Thoracic aorta endothelial cell (primary cell): ENCODE measurements at places on chromosomes 2 and 18. TPM values are rescaled to one million over a fixed set of nuclear protein-coding genes. Genes with fewer than 3 reads are reported as not detected.

CETN1 gene
- not detected in 2 replicates for total RNA-seq

DNMT3A gene
- total RNA-seq, result 18.2 and 22.9 TPM in 2 replicates

EPG5 gene
- total RNA-seq, result 27.9 and 37.8 TPM in 2 replicates

LRRC30 gene
- total RNA-seq, result not detected in 2 replicates

ERBB4 gene
- total RNA-seq, result 0.13 and 0.14 TPM in 2 replicates

C2orf42 gene
- 14.0 and 14.6 TPM in 2 replicates for total RNA-seq

CLEC4F gene
- total RNA-seq, result not detected in 2 replicates

MARCO gene
- total RNA-seq, result not detected in 2 replicates

IL1RN gene
- not detected in 2 replicates for total RNA-seq

VWC2L gene
- not detected in 2 replicates for total RNA-seq

CDH19 gene
- total RNA-seq, result not detected in 2 replicates

PLEK gene
- total RNA-seq, result 0.13 and 0.22 TPM in 2 replicates

THSD7B gene
- total RNA-seq, result under 0.01 TPM in 2 replicates

IL36G gene
- not detected in 2 replicates for total RNA-seq

ANO7 gene
- total RNA-seq, result 0.93 and 1.7 TPM in 2 replicates

CYS1 gene
- total RNA-seq, result 0.07 TPM in 1 of 2 replicates, not detected in the other

DSC3 gene
- under 0.01 and 0.22 TPM in 2 replicates for total RNA-seq

TMEM200C gene
- total RNA-seq, result 0.22 TPM in 1 of 2 replicates, not detected in the other

EPB41L3 gene
- total RNA-seq, result 129 and 167 TPM in 2 replicates

HOXD9 gene
- total RNA-seq, result 2.0 TPM in 1 of 2 replicates, not detected in the other

ZNF804A gene
- under 0.01 TPM in 2 replicates for total RNA-seq

RAPGEF4 gene
- total RNA-seq, result 4.5 and 11.6 TPM in 2 replicates

IL1RL1 gene
- total RNA-seq, result 159 and 193 TPM in 2 replicates

MYCN gene
- 1.2 and 3.2 TPM in 2 replicates for total RNA-seq

RUFY4 gene
- not detected in 2 replicates for total RNA-seq

ANKRD30BL gene
- not detected in 2 replicates for total RNA-seq

TUBA3E gene
- not detected in 2 replicates for total RNA-seq

TNFAIP6 gene
- not detected in 2 replicates for total RNA-seq

ATG9A gene
- 39.1 and 67.8 TPM in 2 replicates for total RNA-seq

NYAP2 gene
- total RNA-seq, result not detected in 2 replicates

OTOS gene
- total RNA-seq, result not detected in 2 replicates

FHOD3 gene
- 0.07 TPM in 1 of 2 replicates, not detected in the other for total RNA-seq

PKDCC gene
- total RNA-seq, result 1.1 and 3.5 TPM in 2 replicates

DSG3 gene
- under 0.01 TPM in 1 of 2 replicates, not detected in the other for total RNA-seq

CCL20 gene
- total RNA-seq, result 0.22 TPM in 1 of 2 replicates, not detected in the other

SERPINB10 gene
- total RNA-seq, result 0.07 TPM in 1 of 2 replicates, not detected in the other

DSG4 gene
- not detected in 2 replicates for total RNA-seq

CSRNP3 gene
- total RNA-seq, result under 0.01 TPM in 1 of 2 replicates, not detected in the other

ABCG5 gene
- not detected in 2 replicates for total RNA-seq

HAUS1 gene
- total RNA-seq, result 91.0 and 92.9 TPM in 2 replicates

STARD6 gene
- total RNA-seq, result not detected in 2 replicates

GPR45 gene
- not detected in 2 replicates for total RNA-seq

MC4R gene
- total RNA-seq, result not detected in 2 replicates

SERPINB13 gene
- 0.13 TPM in 1 of 2 replicates, not detected in the other for total RNA-seq

CCDC68 gene
- total RNA-seq, result 3.0 and 6.4 TPM in 2 replicates

CABYR gene
- 4.1 and 5.5 TPM in 2 replicates for total RNA-seq

CEP68 gene
- 18.5 and 29.7 TPM in 2 replicates for total RNA-seq

PLGLB2 gene
- 1.5 and 2.7 TPM in 2 replicates for total RNA-seq
